ENCODE measurements at places on chromosomes 1 and 21. TPM values are rescaled to one million over a fixed set of nuclear protein-coding genes. Genes with fewer than 3 reads are reported as not detected.

Gene AKNAD1
- total RNA-seq, result 3.5 TPM

Gene SMPDL3B
- total RNA-seq, result under 0.01 TPM

Gene SPRR3
- total RNA-seq, result 1.2 TPM

Gene RAB7B
- 1.6 TPM for total RNA-seq

Gene FMO4
- total RNA-seq, result 4.8 TPM

Gene ZNF593OS
- under 0.01 TPM for total RNA-seq

Gene PTPRU
- 42.2 TPM for total RNA-seq

Gene PLEKHO1
- total RNA-seq, result 22.8 TPM

Gene TNFRSF4
- total RNA-seq, result not detected

Gene SPRR2F
- not detected for total RNA-seq

Gene THEM5
- not detected for total RNA-seq

Gene AJAP1
- total RNA-seq, result under 0.01 TPM

Gene COG2
- total RNA-seq, result 22.1 TPM

Gene TNFAIP8L2
- not detected for total RNA-seq

Gene C4BPA
- not detected for total RNA-seq

Gene LAPTM5
- 3.6 TPM for total RNA-seq

Gene FCRL2
- not detected for total RNA-seq

Gene CCDC185
- not detected for total RNA-seq

Gene DMBX1
- total RNA-seq, result not detected

Gene C8A
- not detected for total RNA-seq

Gene FCRL4
- total RNA-seq, result not detected

Gene KIAA1614
- 22.4 TPM for total RNA-seq

Gene PTBP2
- 12.2 TPM for total RNA-seq

Gene KRTAP19-1
- not detected for total RNA-seq

Gene IL23R
- not detected for total RNA-seq

Gene CDK11A
- total RNA-seq, result 31.4 TPM

Gene CD53
- total RNA-seq, result not detected

Gene BCAR3
- 66.3 TPM for total RNA-seq

Gene CYB561D1
- total RNA-seq, result 8.6 TPM

Gene KLF17
- not detected for total RNA-seq

Gene CSMD2
- 0.22 TPM for total RNA-seq

Gene SPRR4
- total RNA-seq, result not detected

Gene FTCD
- total RNA-seq, result 0.39 TPM

Gene S100A3
- total RNA-seq, result 31.2 TPM

Gene CFHR1
- not detected for total RNA-seq

Gene OR2L3
- total RNA-seq, result not detected

Data from placental epithelial cell (primary cell).